MG63 (cell line): ENCODE measurements at places on chromosomes 2 and 18.

DNA sequence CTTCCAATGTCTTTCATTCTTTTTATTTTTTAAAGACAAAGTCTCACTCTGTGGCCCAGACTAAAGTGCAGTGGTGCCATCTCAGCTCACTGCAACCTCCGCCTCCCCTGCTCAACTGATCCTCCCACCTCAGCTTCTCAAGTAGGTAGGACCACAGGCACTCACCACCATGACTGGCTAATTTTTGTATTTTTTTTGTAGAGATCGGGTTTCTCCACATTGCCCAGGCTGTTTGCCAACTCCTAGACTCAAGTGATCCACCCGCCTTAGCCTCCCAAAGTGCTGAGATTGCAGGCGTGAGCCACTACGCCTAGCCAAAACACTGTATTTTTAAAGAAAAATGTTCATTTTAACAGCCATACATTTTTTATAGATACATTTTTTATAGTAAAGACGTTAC is 12.7 kb downstream of the GCKR start:
- DNase-seq = no peak

DNA sequence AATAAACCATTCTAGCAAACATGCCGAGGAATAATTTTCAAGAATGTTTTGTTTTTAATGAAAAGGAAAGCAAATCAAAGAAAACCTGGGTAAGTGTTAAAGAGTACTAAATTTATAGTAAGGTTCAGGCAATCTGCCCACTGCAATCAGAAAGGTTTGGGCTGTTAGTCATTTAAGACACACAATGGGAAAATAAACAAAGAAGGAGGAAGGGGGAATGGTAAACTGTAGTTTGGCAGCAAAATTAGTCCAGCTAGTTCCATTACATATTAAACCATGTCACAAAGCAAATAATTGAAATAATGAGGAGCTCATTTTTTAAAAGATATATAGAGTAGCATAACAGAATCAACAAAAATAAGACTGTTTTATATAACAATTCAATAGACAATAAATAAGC is 87.5 kb upstream of the COPS8 start:
- peak; percentile 24 for DNase-seq

- no peak for DNase-seq
Observed at GRCh38 chr18:76564655-76565237, 69.7 kb upstream of the ZNF516 start.

GRCh38 chr18:45059695-45060094 is 379.0 kb downstream of the SETBP1 start:
- DNase-seq = peak; percentile 6

- DNase-seq = peak; percentile 64
Observed at GRCh38 chr2:120625865-120626560, 109.7 kb upstream of the GLI2 start.

DNA sequence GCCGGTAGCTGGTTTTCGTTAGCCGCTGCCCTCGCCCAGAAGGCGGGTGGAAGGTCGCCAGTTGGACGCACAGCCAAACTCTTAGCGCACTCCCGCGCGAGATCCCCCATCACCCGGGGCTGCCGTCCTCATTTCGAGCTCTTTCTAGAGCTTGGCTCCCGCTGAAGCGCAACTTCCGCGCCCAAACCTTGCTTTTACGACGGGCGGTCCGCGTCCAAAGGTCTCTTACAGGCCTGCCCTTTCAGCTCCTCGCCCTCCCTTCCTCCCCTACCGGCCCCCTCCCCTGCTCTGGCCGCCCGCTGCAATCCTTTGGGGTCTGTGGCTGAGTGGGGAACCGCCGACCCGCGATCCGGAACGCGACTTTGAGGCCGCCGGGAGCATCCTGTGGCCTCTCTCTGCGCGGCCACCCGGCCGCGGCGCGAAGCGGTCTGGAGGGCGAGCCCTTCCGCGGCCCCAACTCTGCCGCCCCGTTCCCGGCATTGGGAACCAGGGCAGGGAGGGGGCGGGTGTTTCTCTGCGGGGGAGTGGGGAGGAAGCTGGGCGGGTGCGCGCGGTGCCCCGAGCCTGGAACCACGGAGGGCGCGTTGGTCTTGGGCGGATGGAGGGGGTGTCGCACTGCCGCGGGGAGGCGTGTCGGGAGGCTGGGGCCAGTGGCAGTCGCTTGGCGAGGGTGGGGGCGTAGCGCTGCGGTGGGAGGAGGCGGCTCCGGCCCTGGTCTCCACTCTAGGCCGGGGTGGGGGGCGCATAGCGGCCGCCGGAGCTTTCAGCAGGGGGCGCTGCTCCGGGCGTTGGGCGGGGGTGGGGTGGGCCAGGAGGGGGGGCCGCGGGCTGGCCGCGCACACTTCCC is at the start of gene GDF7:
GDF7 (plus strand) TSS at position 841 of the 847 bp plus-strand sequence. CDS start 96 bp downstream, outside the sequence.
- peak; percentile 36 for DNase-seq

- no peak for DNase-seq
Observed at GRCh38 chr2:230685178-230685577, 27.5 kb upstream of the CAB39 start.

GRCh38 chr2:85435981-85436835 is 17.7 kb downstream of the SH2D6 start:
- no peak for DNase-seq

DNA sequence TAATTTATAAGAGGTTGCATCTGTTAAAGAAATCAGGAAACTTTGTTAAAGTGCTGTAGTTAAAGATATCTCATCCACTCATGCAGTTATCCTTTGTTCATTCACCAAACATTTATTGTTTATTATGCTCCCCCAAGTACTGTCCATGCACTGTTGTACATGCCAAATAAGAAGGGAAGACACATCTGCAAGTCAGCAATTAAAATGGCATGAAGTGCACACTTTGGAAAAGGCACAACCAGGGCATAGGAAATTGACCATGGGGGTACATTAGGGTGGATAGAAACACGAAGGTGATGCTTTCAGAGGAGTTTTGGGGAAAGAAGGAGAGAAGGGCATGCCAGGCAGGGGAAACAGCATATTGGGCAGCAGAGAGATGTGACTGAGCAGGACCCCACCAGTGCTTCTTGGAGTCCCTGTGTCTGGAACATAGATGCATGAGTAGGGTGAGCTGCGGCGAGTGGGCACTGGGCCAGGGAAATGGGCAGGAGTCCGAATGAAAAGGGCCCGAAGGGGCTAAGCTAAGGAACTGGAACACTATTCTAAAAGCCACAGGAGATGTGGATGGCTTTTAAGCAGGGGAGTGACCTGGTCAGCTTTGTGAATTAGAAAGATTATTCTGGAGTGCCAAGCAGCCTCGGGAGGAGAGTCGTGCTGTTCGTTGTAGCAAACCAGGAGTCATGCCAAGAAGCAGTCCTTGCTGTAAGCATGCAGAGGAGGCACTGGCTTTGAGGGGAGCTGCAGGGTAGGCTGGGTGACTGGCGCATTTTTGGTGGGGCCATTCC is 316.3 kb downstream of the AGPS start:
- no peak for DNase-seq

DNA sequence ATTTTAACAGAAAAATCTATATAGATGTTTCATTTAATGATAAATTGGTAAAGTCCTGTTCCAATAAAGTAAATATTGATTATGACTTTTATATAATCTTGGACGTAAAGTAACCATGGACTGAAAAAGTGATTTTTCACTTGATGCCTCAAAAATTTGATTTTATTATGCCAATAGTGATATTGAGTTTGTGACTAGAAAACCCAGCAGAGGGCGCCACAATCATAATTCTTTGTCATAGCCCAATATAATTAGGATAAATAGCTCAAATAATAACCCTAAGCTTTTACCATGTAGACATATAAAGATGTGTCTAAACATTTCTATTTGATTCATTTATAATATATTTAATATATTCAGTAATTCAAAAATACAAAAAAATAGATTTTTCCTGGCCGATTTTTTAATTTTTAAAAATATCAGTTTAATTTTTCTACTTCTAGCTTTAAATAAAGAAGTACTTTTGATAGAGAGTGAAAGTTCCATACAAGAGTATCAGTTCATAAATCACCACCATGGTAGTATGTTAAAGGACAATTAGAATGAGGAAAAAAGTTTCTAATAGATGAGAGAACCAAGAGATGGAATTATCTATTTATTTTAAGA is 30.7 kb downstream of the CAMKMT start:
- DNase-seq = no peak

GRCh38 chr18:9808295-9809241 is 77.2 kb upstream of the TXNDC2 start:
- DNase-seq = no peak

- no peak for DNase-seq
Observed at GRCh38 chr2:234992196-234992595, 40.4 kb downstream of the SH3BP4 start.

GRCh38 chr2:43220229-43220751 is 6.1 kb downstream of the ZFP36L2 start:
- DNase-seq = no peak

DNA sequence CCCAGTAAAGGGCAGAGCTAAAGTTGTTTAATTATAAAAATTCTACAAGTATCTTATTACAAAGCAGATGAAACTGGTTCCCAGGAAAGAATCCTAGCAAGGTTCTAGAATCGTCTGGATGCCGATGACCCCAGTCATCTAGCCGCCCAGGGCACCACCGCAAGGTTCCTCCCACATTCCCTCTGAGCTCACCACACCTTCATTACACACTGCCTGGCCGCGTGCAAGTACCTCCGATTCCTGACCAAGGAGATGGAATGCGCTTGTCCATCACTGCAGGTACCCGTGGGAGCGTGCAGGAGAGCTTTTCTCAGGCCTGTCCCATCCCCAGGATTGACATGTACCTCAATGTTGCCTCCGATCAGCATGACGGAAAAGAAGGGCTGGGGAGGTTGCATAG is 158.5 kb downstream of the LAMA1 start:
- DNase-seq = no peak

- no peak for DNase-seq
Observed at GRCh38 chr2:157821519-157822131, 54.5 kb downstream of the ACVR1 start.
